NCI-H1930 (cell line): ENCODE measurements at places on chromosomes 5 and 9.

DNA sequence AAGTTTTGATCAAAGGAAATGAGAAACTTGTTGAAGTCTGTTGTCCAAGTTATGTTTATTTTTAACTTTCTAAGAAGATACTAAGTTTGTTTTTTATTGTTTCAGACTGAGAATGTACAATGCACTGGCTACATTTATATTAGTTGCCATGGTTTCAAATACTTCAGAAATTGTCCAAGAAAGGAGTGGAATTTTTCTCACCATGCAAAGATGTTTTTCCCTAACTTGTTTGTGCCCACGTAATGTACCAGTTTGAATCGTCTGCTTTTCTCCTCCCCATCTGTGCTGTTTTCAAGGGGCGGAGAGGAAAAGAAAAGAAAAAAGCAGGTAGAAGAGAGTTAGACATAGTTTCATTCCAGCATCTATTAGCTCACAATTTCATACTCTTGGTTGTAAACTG, 407.0 kb downstream of the KCTD16 start:
- no peak for DNase-seq

GRCh38 chr5:115124741-115125140, 45.0 kb downstream of the TRIM36 start:
- DNase-seq: no peak

DNA sequence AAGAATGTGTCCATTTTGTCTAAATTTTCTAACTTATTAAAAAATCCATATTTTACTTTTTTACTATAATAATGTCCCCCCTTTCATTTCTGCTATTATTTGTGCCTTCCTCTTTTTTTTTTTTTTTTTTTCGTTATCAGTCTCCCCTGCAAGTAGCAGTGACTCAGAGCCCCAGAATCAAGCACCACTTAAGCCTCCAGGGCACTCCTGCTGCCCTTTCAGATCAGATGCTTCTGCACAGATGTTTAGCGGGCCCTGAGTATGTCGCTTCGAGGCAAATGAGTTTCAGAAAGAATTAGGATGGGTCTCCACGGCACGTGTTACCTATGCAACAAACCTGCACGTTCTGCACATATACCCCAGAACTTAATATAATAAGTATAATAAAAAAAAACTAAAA, 11.7 kb downstream of the MED7 start:
- no peak for DNase-seq

GRCh38 chr5:170302653-170303501, 5.3 kb upstream of the LCP2 start:
- no peak for DNase-seq

DNA sequence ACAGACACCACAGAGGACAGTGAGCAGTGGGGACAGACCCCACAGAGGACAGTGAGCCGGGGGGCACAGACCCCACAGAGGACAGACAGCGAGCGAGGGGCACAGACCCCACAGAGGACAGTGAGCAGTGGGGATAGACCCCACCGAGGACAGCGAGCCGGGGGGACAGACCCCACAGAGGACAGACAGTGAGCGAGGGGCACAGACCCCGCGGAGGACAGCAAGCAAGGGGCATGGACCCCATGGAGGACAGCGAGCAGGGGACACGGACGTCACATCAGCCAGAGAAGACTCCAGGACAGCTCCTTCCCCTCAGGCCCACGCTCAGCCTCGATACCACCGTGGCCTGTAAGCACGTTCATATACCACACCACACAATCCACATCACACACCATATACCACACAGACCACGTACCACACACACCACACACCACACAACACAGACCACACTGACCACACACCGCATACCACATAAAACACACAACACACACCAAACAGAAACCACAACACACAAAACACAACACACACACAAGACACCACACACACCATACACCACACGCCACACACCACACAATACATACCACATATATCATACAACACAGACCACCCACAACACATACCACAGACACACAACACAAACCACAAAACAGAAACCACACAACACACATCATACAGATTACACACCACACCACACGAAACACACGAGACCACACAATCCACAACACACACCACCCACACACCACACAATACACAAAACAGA, 5.2 kb upstream of the ZDHHC11 start:
- DNase-seq: no peak

- no peak for DNase-seq
Observed at GRCh38 chr9:131839281-131840084, 99.6 kb upstream of the RAPGEF1 start.

- no peak for DNase-seq
Observed at GRCh38 chr5:59745415-59745863, 148.1 kb downstream of the PDE4D start.

DNA sequence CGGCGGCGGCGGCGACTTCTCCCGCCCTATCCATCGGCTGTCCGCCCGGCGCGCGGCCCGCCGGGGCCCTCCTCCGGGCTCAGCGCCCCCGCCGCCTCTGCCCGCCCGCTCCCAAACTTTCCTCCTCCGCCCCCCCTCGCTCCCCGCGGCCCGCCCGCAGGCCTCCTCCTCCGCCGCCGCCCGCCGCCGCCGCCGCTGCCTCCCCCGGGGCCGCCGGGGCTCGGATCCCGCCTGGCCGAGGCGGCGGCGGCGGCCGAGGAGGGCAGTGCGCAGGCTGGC, 460 bp upstream of the PBX3 start:
- DNase-seq: no peak

DNA sequence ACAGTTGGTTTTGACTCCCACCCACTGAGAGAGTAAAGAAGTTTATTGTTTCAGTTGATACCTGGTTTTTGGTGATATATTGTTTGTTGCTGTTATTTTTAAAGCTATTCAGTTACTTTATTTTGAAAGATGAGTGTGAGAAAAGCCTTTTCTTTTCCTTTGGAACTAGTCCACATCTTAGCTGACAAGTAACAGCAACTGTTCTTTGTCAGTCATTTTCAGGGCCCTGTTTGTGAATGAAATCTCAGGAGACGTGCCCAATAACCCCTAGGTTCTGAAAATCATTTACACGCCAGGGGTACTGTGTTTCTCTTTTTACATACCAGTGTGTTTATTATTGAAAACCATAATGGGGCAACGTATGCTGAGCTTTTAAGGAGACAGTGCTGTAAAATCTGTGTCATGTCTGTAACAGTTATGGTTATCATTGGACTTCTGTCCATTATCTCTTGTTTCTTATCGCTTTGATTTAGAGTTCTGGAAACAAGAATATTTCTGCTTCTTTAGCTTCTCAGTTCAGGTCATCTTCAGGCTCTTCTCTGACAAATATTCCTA, 75.0 kb downstream of the LIX1 start:
- no peak for DNase-seq

DNA sequence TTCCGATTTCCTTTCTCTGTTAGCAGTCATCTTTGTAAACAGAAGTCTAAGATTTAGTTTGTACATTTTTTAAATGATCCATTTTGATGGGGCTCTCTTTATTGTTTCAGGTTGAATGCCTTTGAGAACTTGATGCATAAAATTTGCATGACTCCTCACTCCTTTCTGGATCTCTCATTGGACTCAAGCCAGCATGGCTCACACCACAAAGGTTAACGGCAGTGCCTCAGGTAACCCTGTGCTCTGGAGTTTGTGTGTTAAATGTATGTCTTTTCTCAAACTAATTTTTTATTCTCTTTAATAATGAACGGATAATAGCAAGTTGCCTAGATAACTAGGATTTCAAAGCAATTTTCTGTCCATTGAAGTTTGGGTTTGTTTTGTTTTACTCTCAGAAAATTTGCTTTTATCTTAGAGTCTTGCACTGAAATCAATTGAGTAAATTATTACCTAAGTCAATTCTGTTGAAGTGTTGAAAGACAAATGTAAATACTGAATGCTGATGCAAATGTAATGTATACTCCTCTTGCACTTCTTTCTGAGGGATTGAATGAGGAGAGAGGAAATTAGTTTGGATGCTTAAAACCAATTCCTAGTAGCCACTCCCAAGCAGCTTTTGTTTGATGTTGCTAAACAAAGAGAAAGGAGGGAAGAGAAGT, 164.6 kb upstream of the DMRT1 start:
- DNase-seq: no peak

DNA sequence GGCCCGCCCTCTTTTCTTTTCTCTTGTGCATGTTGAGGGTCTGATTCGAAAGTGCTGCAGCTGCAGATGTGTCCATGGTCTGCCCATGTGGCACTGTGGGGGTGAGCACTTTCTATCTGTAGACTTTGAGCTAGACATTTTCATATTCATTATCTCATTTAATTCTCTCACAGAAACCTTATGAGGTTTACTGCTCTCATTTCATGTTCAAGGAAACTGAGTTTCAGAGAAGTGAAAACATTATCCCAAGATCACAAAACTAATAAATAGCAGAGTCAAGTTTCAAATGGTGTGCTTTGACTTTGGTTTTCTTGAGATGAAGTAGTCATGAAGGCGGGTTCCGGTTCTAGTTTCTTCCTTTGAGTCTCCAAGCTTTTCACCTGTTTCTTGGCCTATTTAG, 536.5 kb upstream of the ZNF462 start:
- no peak for DNase-seq

DNA sequence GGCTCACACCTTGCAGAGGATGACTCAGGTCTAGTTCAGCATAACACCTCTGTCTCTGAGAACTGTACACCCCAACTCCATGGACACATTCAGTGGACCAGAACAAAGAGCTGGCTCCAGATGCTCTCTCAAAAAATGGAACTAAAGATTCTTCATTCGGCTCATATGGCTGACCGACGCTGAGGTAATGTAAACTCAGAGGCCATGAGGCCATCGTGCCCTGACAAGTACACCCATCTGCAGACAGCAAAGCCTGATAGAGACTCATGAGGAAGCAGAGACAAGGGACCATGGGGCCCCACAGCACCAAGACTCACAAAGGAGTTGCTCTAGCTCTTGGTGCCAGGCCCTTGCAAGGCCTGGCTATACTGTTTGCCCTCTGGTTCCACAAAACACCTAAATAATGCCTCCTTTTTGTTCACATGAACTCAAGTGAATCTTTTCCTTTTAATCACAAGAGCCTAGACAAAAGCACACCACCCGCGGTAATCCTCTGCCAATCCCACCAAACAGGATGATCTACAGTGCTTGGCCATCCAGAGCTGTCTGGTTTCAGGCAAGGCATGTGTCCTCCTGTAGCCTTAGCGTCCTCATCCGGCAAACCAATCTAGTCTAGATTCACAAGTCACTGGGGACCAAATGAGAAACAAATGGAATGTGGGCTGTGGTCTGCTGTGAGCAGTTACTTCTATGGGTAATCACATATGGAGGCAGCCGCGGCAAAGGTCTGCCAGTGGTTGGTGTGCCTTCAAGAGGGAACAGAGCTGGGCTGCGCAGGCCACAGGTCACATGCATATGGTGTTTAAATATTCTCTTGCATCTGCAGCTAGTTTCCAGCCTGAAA, 22.7 kb downstream of the MED27 start:
- no peak for DNase-seq

GRCh38 chr5:129063483-129064113, 31.0 kb upstream of the ISOC1 start:
- DNase-seq: no peak

- DNase-seq: no peak
Observed at GRCh38 chr9:96523374-96523773, 73.4 kb downstream of the HABP4 start.

GRCh38 chr5:52007230-52007858, 624.1 kb downstream of the ISL1 start:
- no peak for DNase-seq

- no peak for DNase-seq
Observed at GRCh38 chr5:140298183-140298601, 4.7 kb downstream of the PFDN1 start.

- DNase-seq: no peak
Observed at GRCh38 chr5:122262103-122262502, 49.9 kb upstream of the SNCAIP start.

- DNase-seq: no peak
Observed at GRCh38 chr5:153624451-153624765, 133.9 kb downstream of the GRIA1 start.

DNA sequence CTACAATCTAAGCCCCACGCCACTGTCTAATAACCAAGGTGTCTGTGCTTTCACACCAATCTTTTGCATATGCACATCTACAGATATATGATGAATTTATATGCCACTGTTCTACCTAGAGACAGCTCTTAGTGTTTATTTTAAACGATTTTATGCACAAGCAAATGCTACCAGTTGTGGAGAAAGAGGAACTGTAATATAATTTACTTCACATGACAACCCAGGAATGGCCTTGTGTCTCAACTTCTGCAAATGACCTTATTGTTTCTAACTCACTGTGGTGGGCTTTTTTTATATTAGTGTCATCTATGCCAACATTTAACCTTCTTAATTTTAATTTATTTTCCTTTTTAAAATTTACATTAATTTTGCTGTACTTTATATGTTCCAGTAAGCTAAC, 531.1 kb upstream of the TLE4 start:
- DNase-seq: no peak

DNA sequence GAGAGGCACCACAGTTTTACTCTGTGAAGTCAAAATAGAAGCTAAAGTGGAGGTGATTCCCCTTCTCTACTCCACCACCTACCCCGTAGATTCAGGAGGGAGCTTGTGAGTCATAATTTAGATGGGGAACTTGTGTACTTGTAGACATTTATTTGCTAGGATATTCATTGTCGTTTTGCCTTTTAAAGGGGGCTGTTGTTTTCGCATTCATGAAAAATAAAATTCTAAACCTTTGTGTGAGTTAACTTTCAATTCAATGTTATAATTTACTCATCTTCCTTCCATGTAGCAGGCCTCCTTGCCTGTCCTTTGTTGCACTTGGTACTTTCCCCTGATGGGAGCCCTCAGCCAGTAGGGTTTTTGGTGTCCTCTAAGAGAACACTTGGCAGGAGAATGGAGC, 22.0 kb downstream of the SECISBP2 start:
- no peak for DNase-seq

DNA sequence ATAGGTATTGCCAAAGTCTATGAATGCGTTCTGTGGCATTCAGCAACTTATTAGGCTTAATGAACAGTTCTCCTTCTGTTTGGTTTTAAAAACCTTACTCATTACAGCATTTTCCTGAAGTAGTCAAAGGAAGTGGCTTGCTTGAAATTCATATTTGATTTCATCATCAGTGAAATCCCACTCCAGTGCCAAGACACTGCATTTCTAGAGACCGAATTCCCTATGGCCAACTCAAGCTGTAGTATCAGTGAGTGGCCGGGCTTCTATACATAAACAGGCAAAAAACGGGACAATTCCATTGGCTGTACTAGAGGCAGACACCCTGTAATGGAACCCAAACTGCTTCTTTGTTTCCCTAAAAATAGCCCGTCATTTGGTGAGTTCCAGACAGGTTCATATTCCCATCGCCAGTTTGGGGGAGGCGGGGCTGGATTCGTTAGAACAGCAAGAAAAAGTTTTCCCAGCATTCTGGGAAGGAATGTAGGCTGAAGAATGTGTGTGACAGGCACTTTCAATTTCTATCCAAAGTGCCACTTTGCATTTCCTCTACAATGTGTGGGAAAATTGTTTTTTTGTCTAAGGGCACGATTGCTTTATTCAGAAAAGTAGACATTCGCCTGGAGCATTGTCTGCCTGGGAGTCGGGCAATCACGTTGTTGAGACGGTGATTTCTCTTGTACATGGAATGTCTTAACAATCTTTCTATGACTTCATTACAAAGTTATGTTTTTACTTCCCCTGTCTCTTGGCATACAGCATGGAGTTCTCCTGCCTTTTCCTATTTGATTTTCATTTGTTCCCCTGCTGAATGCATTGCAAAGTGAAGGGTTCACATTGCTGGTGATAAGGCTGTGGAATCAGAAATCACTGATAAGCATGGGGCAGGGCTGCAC, 141.8 kb upstream of the MAST4 start:
- DNase-seq: no peak
